Bladder microvascular endothelial cell (primary cell): ENCODE measurements at places on chromosomes 12 and 14. TPM values are rescaled to one million over a fixed set of nuclear protein-coding genes. Genes with fewer than 3 reads are reported as not detected.

TPH2 gene
- not detected in 2 replicates for total RNA-seq

TUNAR gene
- total RNA-seq: not detected in 2 replicates

CFAP54 gene
- 6.6 and 31.5 TPM in 2 replicates for total RNA-seq

TARBP2 gene
- 41.0 and 43.8 TPM in 2 replicates for total RNA-seq

PMEL gene
- total RNA-seq: 0.38 and 0.81 TPM in 2 replicates

IL22 gene
- not detected in 2 replicates for total RNA-seq

FGF23 gene
- total RNA-seq: not detected in 2 replicates

SLC25A47 gene
- not detected in 2 replicates for total RNA-seq

PRIMA1 gene
- not detected in 2 replicates for total RNA-seq

R3HDM2 gene
- total RNA-seq: 4.0 and 11.0 TPM in 2 replicates

LTA4H gene
- 67.2 and 69.0 TPM in 2 replicates for total RNA-seq

IL25 gene
- not detected in 2 replicates for total RNA-seq

SERPINA9 gene
- not detected in 2 replicates for total RNA-seq

TAS2R19 gene
- total RNA-seq: 2.1 and 15.5 TPM in 2 replicates

NTN4 gene
- 334 and 906 TPM in 2 replicates for total RNA-seq
